GM12865 (cell line): ENCODE measurements at places on chromosomes 5 and 9.

- DNase-seq, result no peak
Measured at GRCh38 chr5:41878173-41878572, 7.9 kb upstream of the OXCT1 start.

- peak; percentile 44 for DNase-seq
Measured at GRCh38 chr5:90386099-90386710, 23.4 kb downstream of the CETN3 start.

GRCh38 chr9:21504894-21505293 is 22.8 kb upstream of the IFNE start:
- DNase-seq, result no peak

GRCh38 chr5:83914199-83914598 is 193.5 kb upstream of the HAPLN1 start:
- no peak for DNase-seq

- DNase-seq, result no peak
Measured at GRCh38 chr9:135463140-135463539, 16.4 kb upstream of the PPP1R26 start.

DNA sequence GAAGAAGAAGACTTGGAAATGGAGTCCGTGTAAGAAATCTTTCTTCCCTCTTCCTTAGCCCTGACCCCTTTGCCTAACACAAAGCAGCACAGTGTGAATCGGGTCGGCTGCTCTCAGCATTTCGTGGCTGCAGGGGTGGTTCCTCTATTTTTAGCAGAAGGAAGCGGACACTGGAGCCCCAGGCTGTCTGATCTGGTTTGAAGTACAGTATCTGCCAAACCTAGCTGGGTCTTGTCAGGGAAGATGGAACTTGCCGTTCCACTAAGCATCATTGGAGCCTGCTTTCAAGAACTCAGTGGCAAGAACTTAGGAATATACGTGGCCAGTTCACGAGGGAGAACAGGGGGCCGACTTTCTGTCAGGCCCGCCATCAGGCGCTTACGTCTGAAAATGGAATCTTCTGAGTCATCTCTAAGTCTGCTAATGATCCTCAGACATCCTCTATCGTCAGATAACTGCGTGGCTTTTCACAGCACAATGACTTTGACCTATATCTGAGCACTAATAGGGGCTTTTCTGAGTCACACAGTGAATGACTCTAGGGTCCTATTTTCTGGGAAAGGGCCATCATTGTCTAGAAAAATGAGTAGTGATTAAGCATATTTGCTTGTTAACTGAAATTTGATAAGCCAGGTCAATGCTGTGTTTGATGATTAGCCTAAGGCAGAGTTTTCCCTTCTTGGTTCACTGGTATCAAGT is 43.3 kb upstream of the NCS1 start:
- DNase-seq, result peak; percentile 79

GRCh38 chr9:115183436-115183835 is 65.5 kb upstream of the TNC start:
- DNase-seq, result no peak

DNA sequence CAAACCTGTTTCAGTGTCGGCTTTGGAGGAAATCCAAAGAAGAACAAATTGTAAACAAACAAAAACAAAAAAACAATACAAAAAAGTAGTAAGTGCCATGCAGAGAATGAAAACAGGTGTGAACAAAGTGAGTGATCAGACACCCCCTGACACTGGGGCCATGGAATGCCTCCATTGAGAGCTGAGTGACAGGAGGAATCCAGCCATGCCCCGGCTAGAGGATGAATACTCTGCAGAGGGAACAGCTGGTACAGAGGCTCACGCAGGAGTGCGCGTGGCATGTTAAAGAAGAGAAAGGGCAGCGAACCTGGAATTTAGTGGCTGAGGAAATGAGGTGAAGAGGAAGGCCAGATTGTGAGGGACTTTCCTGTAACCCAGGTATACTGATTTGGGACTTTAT is 15.5 kb upstream of the CCNJL start:
- DNase-seq, result no peak

DNA sequence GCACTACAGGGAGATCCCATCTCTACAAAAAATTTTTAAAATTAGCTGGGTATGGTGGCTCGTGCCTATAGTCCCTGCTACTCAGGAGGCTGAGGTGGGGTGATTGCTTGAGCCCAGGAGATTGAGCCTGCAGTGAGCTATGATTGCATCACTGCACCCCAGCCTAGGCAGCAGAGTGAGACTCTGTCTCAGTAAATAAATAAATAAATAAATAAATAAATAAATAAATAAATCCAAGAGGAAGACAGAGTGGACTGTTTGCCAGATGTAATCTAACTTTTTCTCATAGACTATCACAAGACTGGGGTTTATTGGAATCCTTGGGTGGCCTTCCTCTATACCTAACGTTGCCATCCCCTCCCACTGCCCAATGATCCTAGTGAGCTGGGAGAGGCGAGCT is 19.2 kb upstream of the TCF7 start:
- no peak for DNase-seq
